ENCODE measurements at places on chromosomes 12 and 14.

DNA sequence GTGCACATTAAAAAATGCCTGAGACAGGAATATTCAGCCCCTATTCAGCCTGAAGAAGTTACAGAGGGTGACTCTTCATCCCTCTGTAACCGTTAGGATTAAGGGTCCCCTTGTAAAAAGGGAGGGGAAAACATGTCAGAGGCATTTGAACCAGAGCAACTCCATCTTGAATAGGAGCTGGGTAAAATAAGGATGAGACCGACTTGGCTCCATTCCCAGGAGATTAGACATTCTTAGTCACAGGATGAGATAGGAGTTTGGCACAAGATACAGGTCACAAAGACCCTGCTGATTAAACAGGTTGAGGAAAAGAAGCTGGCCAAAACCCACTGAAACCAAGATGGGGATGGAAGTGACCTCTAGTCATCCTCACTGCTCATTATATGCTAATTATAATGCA lies 19.9 kb upstream of the MDM1 start:
- no peak for DNase-seq

DNA sequence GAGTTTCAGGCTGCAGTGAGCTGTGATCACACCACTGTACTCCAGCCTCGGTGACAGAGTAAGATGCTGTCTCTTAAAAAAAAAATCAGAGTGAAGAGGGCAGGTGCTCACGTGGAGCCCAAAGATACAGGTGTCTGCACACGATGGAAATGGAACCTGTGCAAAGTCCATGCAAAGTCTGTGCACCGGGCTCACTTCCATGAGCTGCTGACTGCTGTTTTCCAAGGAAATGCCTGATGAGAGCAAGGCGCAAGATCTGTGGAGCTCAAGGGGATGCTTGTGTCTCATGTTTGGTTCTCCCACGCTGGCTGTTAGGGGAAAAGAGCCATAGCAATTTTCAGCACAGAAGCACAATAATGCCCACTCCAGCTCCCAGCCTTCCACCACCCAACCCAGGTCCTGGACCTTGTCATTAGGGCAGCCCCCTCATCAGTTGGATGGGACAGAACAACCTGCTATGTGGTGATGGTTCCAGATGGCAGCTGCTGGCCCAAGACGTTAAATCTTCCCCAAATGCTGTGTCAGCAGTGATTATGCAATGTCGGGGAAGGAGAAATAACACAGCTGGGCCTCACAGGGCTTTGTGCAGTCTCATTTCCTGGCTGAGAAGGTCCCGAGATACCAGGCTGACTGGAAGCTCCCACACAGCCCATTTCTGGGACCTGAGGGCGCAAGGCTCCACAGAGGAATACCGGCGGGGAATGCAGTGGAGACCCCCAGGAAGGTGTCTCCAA lies 27.9 kb upstream of the DICER1 start:
- DNase-seq, result no peak

DNA sequence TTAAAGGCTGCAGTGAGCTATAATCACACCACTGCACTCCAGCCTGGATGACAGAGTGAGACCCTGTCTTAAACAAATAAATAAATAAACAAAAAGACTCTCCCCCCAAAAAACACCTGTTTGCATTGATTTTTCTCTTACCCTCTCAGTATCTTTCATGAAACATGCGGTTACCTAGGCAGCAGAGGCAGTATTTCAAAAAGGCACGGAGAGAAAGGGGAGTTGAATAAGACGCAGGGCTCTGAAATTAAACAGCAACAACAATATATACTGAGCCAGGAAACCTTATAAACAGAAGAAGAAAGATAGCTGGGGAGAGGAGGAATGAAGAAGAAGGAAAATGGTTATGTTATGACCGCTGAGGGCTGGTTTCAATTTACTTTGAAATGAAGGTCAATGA lies 277.6 kb downstream of the BTG1 start:
- no peak for DNase-seq

DNA sequence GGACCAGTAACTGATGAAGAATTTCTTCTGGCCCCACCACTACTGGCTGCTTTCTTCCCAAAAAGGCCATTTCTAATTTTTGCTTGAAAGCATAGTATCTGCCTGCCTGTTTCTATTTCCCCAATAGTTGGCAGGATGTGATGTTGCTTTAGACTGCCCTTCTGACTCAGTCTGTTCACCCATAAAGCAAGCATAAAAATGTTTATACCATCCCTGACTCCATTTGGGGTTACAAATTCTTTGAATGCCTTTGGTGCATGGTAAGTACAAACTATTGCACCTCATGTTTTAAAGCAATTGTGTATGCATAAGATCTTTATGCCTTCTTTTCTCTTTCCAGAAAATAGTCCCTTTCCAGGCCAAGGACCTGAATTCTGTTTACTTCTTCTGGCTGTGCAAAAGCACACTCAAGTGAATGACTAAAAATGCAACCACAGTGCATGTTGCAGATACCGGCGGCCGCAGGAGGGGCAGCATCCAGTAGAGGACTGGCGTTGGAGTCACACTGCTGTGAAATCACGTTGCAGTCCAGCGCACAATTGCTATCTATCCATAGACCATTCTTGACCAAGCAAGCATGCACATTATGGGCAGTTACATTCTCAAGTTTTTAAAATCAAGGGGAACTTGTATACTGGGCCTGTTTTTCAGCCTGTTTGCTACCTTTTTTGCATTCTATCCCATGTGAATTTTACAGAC lies 82.4 kb downstream of the SLC5A8 start:
- no peak for DNase-seq

DNA sequence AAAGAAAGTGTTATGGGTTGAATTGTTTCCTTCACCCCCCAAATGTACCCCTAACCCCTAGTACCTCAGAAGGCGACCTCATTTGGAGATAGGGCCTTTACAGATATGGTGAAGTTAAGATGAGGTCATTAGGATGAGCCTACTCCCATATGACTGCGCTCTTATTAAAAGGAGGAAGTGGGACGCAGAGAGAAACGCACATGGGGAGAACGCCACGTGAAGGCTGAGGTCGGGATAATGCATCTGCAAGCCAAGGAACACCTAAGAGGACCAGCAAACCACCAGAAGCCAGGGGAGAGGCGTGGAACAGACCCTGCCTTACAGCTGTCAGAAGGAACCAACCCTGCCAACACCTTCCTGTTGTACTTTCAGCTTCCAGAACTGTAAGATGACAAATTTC lies 1.7 kb upstream of the NRIP2 start:
- no peak for DNase-seq

DNA sequence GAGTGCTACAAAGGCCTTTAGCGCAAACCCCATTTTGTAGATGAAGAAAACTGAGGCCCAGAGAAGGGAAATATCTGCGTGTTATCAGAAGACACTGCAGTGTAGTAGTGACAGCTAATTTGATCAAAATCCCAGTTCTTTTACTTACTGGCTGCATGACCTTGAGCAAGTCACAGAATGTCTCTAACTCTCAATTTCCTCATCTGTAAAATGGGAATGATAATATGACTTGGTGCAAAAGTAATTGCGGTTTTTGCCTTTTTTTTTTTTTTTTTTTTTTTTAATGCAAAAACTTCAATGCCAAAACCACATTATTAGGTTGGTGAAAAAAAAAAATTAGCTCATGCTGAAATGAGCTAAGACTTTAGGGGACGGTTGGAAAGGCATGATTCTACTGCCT lies 69.7 kb downstream of the C12orf75 start:
- no peak for DNase-seq

- DNase-seq, result no peak
Measured at GRCh38 chr12:1835211-1836131, 15.1 kb downstream of the LRTM2 start.

DNA sequence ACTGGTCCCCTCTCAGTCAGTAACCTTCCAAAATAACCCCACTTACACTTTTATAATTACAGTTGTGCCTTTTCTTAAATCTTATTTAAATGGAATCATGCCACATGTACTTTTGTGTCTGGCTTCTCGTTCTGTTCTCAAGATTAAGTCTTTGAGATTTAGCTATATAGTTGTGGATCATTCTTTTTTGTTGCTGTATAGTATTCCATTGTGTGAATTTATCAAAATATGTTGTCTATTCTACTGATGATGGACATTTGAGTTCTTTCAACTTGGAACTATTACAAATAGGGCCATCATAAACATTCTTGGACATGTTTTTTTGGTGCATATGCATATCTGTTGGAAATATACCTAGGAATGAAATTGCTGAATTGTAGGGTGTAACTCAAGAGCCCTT lies 9.0 kb downstream of the OAS3 start:
- no peak for DNase-seq

DNA sequence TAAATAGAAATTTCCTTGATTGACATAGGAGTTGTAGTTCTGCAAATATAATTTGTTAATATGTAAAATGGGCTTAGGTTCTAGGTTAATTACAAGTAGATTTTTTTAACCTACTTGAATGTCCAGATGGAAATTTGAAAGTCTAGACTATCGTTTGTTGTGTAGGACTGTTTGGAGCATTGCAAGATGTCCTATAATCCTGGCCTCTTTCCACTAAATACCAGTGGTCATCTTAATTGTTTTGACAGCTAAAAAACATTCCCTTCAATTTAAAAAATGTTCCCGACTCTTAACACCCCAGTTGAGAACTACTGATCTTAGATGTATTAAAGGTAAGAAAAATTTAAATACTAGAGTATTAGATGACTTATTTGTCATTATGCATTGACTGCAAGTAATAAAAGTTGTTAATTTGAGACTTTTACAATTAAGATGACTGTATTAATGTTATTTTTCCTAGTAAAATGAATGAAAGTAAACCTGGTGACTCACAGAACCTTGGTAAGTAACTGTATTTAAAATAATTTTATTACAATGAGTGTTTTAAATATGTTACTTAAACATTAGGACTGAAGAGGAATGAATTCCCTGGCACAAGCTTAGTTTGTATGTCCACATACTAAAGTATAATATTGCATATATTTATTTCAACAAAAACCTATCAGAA lies 21.8 kb downstream of the G2E3 start:
- no peak for DNase-seq

- no peak for DNase-seq
Measured at GRCh38 chr14:60171690-60172089, 6.5 kb upstream of the DHRS7 start.

GRCh38 chr12:85996280-85996679 lies 122.2 kb downstream of the NTS start:
- DNase-seq, result no peak

DNA sequence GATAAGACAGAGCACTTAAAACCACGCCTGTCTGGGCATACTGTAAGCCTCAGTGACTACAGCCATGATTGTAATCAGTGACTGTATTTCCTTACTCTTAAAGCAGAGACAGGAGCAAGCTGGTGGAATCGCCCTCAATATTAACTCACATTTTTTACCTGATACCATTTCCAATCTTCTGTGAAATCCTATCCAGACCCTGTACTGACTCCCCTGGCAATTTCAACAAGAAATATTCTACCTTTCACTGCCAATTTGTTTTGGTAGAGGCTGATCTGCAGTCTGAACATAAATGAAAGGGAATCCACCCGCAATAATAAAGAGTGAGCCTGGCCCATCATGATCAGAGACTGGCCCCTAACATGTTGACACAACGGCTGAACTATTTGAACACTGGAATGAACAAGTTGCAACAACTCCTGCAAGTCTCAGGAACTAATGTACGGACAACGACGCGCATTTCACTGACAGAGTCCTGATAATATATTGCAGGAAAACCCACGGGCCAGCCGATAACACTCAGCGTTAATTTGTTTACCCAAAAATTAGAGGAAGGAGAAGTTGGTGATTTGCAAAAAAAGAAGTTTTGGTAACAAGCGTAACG lies 195.5 kb upstream of the BTG1 start:
- no peak for DNase-seq

GRCh38 chr14:78752518-78753188 lies 582.5 kb downstream of the NRXN3 start:
- DNase-seq, result no peak

DNA sequence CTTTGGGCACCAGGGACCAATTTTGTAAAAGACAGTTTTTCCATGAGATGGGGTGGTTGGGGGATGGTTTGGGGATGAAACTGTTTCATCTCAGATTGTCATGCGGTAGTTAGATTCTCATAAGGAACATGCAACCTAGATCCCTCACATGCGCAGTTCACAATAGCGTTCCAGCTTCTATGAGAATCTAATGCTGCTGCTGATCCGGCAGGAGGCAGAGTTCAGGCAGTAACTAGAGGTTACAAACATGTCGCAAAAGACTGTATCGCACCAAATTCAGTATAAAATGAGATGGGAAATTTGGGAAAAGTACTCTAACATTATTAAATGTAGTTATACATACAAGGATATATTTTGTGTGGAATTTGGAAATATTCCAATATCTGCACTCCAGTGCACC lies 213.2 kb upstream of the LRFN5 start:
- DNase-seq, result no peak

- DNase-seq, result no peak
Measured at GRCh38 chr12:42281278-42281677, 43.2 kb upstream of the YAF2 start.

GRCh38 chr14:50021261-50022031 lies 94.9 kb downstream of the VCPKMT start:
- DNase-seq, result no peak

- no peak for DNase-seq
Measured at GRCh38 chr12:101789171-101789570, 41.6 kb downstream of the GNPTAB start.
